ENCODE measurements at places on chromosomes 7 and 10. TPM values are rescaled to one million over a fixed set of nuclear protein-coding genes. Genes with fewer than 3 reads are reported as not detected.

DNA sequence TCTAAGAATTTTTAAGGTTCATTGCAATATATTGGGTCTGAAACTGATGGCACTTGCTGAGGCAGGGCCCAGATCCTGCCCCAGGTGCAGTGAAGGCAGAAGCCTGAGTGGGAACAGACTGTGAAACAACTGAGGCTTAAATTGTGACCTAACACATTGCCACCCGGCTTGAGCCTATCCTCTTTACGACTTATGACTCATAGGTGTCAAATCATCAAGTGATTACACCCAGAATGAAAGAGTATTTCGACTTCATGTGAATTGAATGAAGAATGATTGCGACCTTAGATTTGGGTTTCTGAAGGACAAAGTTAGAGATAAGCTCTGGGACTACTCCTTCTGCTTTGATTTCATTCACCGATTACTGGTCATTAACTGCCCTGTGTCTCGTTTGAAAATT lies 200.9 kb downstream of the CREB5 start:
- H3K27ac ChIP-seq: no peak overlapping the region
- no peaks in the 10 kb centered on the region for H3K27me3 ChIP-seq
- no peaks in the 10 kb centered on the region for H3K4me1 ChIP-seq
- no peak for DNase-seq

DNA sequence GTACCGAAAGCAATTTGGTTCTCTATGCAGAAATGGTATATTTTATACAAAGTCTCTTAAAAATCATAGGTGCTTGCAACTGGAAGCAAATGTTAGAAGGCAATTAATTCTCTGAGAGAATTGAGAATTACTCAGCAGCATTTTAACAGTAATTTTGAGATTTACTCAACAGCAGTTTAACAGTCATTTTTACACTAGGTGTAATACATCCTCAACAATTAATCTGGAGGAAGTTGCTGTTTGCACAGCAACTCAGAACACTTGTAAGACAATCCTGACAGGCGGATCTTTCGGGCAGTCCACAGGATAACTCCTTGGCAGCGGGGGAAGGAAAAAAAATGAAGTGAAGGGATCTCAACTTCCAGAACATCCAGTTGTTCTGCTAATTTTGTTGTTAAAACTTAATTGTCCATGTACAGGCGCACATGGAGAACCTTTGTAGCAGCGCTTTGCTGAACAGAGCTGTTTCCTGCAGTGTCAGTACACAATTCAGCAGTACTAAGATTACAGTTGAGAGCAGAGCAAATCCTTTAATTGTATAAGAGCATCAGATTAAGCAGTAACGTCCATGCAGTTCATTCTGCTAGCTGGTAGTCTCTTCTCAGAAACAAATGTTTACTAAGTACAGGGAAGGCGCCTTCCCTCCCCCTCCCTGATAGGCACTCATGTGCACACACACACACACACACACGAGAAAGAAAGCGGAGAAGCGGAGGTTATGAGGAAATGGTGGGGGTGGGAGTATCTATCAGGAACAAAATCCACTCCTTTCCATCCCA lies 43.8 kb downstream of the ENO4 start:
- no peaks in the 10 kb centered on the region for H3K27me3 ChIP-seq
- H3K4me3 ChIP-seq: no peak overlapping the region
- no peaks in the 10 kb centered on the region for H3K4me1 ChIP-seq
- H3K27ac ChIP-seq: no peak overlapping the region
- H3K36me3 ChIP-seq: no peaks in the 10 kb centered on the region

GRCh38 chr10:3936422-3937040 lies 151.5 kb upstream of the KLF6 start:
- H3K4me3 ChIP-seq: no peak overlapping the region
- no peak for DNase-seq

DNA sequence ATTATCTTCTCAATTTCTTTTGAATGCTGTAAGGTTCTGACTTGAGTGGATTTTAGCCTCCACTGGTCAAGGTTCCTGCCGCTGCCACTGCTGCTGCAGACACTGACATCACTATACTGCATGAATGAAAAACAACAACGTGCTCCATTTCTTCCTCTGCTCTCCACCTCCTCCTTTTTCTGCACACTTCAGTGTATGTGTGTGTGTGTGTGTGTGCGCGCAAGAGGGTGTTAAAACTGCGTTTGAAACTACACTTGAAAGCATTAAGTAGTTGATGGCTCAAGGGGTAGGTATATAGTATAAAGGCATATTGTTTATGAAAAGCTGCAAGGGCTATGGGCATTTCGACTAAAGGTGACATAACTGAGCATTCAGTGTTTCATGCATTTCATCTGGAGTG lies 3.5 kb downstream of the GLCCI1 start:
- H3K4me1 ChIP-seq: no peaks in the 10 kb centered on the region
- H3K27me3 ChIP-seq: no peaks in the 10 kb centered on the region
- H3K27ac ChIP-seq: no peak overlapping the region

GRCh38 chr10:107415446-107415845 lies 250.9 kb upstream of the SORCS1 start:
- no peaks in the 10 kb centered on the region for H3K27me3 ChIP-seq
- no peak overlapping the region for H3K27ac ChIP-seq
- DNase-seq: no peak

- no peaks in the 10 kb centered on the region for H3K27me3 ChIP-seq
- no peak overlapping the region for H3K4me3 ChIP-seq
- no peaks in the 10 kb centered on the region for H3K4me1 ChIP-seq
- no peak overlapping the region for H3K27ac ChIP-seq
- no peaks in the 10 kb centered on the region for H3K36me3 ChIP-seq
- no peak for DNase-seq
These were observed 62.1 kb downstream of the IQUB start for GRCh38 chr7:123472327-123472726.

- no peak for DNase-seq
- no peak overlapping the region for H3K27ac ChIP-seq
- no peaks in the 10 kb centered on the region for H3K36me3 ChIP-seq
- no peaks in the 10 kb centered on the region for H3K4me1 ChIP-seq
- no peaks in the 10 kb centered on the region for H3K27me3 ChIP-seq
These were observed 303.1 kb downstream of the KCNMA1 start for GRCh38 chr10:77334501-77334900.

GRCh38 chr7:17521437-17521836 lies 223.0 kb downstream of the AHR start:
- no peaks in the 10 kb centered on the region for H3K4me1 ChIP-seq
- no peaks in the 10 kb centered on the region for H3K36me3 ChIP-seq
- DNase-seq: no peak
- H3K27ac ChIP-seq: no peak overlapping the region

GRCh38 chr7:12692479-12693259 lies 5.2 kb downstream of the ARL4A start:
- DNase-seq: no peak
- H3K4me1 ChIP-seq: no peaks in the 10 kb centered on the region
- no peaks in the 10 kb centered on the region for H3K36me3 ChIP-seq

DNA sequence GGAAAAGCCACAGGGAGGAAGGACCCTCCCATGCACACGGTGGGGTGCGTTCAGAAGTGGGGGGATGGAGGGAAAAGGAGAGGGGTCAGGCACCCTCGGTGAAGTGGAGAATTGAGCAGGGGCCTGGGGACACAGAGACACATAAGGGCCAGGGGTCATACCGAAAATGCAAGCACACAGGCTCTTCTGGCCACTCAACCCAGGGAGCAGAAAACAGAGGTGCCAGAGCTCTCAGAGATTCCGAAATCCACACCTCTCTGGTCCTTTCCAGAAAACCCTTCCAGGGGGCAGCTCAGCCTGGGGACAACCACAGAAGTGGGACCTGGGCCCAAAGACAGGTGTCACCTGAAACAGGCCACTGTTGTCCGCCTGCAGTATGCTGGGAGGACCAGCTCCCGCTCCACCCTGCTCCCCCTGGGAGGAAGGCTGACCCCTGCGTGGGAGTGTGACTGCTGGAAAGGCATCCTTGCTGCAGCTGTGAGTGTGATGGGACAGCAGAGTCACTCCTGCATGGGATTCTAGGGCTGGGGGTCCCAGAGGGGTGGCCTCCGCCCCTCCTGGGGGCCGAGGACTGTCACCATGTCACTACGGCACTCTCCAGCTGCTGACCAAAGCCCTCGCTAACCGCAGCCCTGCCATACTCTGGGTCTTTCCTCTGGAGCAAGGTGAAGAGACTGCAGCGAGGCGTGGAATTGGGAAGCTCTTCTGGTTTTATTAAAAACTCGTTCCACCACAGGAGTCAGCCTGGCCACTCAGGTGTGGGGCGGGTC lies 63.1 kb downstream of the TMEM209 start:
- H3K27me3 ChIP-seq: no peaks in the 10 kb centered on the region
- H3K27ac ChIP-seq: peak overlapping the region; percentile 86
- H3K4me1 ChIP-seq: no peaks in the 10 kb centered on the region
- H3K36me3 ChIP-seq: no peaks in the 10 kb centered on the region

GRCh38 chr7:20906801-20907453 lies 120.2 kb upstream of the SP8 start:
- H3K4me3 ChIP-seq: no peak overlapping the region
- H3K27me3 ChIP-seq: no peaks in the 10 kb centered on the region
- H3K27ac ChIP-seq: no peak overlapping the region
- H3K36me3 ChIP-seq: no peaks in the 10 kb centered on the region

- H3K27me3 ChIP-seq: no peaks in the 10 kb centered on the region
- DNase-seq: no peak
These were observed 596.6 kb upstream of the CELF2 start for GRCh38 chr10:10421071-10421470.

DNA sequence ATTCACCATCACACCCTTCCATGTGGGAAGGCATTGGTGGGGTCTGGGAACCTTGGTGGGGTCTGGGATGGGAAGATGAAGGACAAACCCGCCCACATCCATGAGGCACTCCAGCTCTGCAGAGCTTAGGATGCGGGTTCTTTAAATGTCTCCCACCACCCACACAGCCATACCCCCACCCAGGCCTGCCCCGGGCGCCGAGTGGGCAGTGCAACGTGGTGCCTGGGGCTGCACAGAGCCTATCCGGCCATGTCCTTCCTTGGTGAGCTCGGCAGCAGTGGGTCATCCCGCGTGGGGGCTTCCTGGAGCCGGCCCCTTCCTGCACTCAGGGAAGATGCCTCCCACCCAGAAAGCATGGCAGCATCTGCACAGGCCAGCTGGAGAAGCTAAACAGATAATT lies 163.5 kb upstream of the TCERG1L start:
- no peak for DNase-seq
- no peaks in the 10 kb centered on the region for H3K4me1 ChIP-seq
- H3K36me3 ChIP-seq: no peaks in the 10 kb centered on the region
- no peaks in the 10 kb centered on the region for H3K27me3 ChIP-seq
- H3K4me3 ChIP-seq: no peak overlapping the region
- no peak overlapping the region for H3K27ac ChIP-seq

- DNase-seq: peak; percentile 46
- H3K36me3 ChIP-seq: no peaks in the 10 kb centered on the region
- H3K4me3 ChIP-seq: no peak overlapping the region
- H3K27me3 ChIP-seq: no peaks in the 10 kb centered on the region
- H3K4me1 ChIP-seq: no peaks in the 10 kb centered on the region
These were observed 85.3 kb upstream of the ANKRD1 start for GRCh38 chr10:91006001-91006751.

NUDT13 gene
- 0.51 TPM for total RNA-seq

RAMP3 gene
- 68.5 TPM for total RNA-seq

CPA2 gene
- not detected for total RNA-seq

TMEM176A gene
- total RNA-seq: 7.7 TPM

CPA1 gene
- 3.8 TPM for total RNA-seq

RTKN2 gene
- total RNA-seq: 12.0 TPM

MACROH2A2 gene
- 1.8 TPM for total RNA-seq

METTL2B gene
- total RNA-seq: 15.0 TPM

ERVW-1 gene
- not detected for total RNA-seq

CTAGE15 gene
- under 0.01 TPM for total RNA-seq

GJD4 gene
- total RNA-seq: not detected

SH2D4B gene
- not detected for total RNA-seq

GNAT3 gene
- total RNA-seq: not detected

CAMK2B gene
- not detected for total RNA-seq

HGF gene
- total RNA-seq: 3.6 TPM

IGF2BP3 gene
- 45.8 TPM for total RNA-seq
